ENCODE measurements at places on chromosomes 2 and 18. TPM values are rescaled to one million over a fixed set of nuclear protein-coding genes. Genes with fewer than 3 reads are reported as not detected.
A peak's percentile ranks its signal among the peaks of the same experiment; 100 is the strongest.

DNA sequence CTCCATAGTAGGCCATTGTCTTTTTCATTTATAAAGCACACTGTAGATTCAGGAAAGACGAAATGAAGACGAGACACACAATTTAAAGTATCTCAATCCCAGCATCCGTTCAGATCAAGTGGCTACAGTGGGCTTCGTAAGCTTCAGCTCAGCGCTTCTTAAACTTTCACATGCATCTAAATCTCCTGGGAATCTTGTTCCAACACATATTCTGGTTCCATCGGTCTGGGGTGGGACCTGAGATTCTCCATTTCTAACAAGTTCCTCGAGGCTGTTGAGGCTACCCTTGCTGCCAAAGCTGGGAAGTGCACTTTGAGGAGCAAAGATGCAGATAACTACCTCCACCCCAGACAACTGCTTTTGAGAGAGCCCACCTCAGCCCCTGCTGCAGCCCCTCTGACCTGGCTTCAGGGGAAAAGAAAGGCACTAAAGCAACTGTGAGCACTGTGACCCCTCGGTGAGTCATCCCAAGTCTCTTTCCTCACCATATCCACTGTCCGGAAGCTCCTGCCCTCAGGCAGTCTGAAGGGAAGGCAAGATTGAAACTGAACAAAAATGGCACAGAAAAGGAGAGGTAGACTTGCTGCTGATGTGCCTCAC is 201.1 kb upstream of the FBXO11 start:
- peak; percentile 76 for DNase-seq

- no peak for DNase-seq
These were observed 107.3 kb downstream of the USP34 start for GRCh38 chr2:61363580-61363979.

CDCA7 gene
- 27.7 TPM for total RNA-seq

GRCh38 chr2:121235542-121235941 is 49.5 kb downstream of the TFCP2L1 start:
- DNase-seq, result no peak

SERPINB4 gene
- total RNA-seq, result not detected

DNA sequence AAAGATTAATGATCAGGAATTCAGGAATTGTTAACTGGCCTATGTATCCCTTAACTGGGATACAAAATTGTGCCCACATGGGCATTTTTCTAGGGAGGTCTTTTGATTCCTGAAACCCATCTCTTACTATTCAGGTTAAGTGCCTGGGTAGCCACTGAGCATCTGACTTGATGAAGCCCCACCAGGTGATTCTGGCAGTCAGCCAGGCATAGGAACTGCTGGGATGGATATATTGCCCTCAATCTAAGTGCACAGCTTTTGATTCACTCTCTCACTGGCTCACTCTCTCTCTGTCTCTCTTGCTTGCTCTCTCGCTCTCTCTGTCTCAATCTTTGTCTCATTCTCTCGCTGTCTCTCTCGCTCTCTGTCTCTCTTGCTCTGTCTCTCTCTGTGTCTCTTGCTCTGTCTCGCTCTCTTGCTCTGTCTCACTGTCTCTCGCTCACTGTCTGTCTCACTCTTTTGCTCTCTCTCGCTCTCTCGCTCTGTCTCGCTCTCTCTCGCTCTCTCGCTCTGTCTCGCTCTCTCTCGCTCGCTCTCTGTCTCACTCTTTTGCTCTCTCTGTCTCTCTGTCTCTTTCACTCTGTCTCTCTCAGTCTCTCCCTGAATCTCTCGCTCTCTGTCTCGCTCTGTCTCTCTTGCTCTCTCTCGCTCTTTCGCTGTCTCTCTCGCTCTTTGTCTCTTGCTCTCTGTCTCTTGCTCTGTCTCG is 22.3 kb downstream of the INPP1 start:
- DNase-seq, result no peak

SNED1 gene
- 22.1 TPM for total RNA-seq

DNA sequence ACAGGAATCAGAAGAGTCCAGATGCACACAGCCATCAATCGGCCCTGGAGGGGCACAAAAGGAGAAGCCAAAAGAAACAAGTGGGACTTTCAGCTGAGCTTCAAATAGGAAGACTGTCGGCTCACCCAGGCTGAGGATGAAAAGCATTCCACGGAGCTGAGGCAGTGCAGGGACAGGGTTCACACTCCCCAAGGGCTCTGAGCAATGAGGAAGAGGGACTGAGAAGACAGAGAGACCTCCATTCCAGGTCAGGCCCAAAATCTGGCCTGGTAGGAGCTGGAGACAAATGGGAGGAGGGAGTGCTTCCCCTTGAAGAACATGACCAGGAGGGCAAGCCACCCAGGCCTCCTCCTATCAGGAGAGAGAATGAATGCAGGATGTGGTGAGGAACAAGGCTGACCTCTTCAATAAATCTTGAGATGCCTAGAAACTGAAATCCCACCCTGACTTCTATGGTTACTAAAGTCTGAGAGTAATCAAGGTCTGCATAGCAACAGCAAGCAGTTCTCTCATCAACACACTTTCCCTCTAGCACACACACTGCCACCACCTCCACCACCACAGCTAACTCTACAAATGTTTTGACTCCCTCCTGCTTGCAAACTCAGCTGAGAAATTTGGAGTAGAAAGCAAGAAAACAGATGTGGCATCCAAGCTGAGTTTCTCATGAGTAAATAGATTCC is 434.4 kb downstream of the TNS1 start:
- DNase-seq, result no peak

- DNase-seq, result no peak
These were observed 130.4 kb upstream of the ASB18 start for GRCh38 chr2:236394571-236394970.

- no peak for DNase-seq
These were observed 233.8 kb upstream of the SKOR2 start for GRCh38 chr18:47485221-47485797.

CFAP221 gene
- not detected for total RNA-seq

AGXT gene
- not detected for total RNA-seq

DNA sequence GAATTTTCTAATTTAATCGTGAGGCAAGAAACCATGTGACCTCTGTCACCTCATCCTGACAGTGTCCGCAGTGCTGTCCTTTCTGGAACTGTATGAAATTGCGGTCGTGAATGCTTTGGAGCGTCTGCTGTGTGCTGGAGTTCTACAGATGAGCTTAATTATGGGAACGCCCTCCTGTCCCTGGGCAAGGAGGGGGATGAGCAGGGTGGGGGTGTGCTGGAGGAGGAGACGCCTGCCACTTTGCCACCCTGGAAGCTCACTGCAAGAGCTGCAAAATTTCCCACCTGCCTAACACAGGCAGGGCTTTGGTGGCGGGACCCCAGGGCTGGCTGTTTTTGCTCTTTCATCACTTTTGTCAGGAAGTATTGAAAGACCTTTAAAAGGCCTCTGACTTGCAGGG is 6.5 kb downstream of the LPIN1 start:
- no peak for DNase-seq

DNA sequence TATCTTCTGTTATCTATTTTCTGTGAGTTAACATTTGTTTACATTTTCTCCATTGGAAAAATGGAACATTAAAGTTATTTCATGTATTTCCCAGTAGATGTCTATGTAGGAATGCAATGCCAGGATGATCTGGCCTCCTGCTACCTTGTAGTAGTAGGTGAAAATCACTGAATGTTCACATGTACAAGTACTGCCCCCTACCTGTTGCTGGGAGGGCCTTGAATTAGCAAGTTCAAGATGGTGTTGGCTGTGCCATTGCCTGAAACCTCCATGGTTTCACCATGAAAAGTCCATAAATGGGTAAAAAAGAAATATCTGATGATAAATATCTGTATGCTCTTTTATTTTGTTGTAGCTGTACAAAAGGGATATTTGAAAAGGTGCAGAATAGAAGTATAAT is 30.7 kb downstream of the XRCC5 start:
- no peak for DNase-seq

AP1S3 gene
- total RNA-seq, result 3.8 TPM

DNA sequence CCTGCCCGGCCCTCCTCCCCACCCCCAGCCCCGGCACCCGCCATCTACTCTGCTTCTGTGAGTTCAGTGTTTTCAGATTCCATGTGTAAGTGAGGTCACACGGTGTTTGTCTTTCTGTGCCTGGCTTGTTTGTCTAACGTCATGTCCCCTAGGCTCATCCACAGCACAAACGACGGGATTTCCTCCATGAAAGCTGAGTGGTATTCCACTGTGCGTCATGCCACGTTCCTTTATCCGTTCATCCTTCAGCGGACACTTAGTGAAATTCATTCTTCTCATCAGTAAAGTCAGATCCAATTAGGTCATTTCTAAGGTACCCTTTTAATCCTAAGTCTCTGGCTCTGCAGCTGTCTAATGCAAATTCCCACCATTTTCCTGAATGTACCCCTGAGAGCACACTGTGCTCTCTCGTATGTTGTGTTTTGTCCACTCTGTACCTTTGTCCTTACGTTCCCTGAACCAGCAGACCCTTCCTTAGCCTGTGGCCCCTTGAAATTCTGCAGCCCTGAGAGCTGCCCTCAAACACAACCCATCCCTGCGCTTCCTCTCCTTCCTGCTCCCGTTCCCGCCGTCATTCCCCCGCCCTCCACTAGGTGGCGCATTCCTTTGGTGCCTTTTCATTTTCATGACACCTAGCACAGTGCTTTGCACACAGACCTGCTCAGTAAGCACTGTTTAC is 44.1 kb downstream of the TRAPPC12 start:
- peak; percentile 63 for DNase-seq

DNA sequence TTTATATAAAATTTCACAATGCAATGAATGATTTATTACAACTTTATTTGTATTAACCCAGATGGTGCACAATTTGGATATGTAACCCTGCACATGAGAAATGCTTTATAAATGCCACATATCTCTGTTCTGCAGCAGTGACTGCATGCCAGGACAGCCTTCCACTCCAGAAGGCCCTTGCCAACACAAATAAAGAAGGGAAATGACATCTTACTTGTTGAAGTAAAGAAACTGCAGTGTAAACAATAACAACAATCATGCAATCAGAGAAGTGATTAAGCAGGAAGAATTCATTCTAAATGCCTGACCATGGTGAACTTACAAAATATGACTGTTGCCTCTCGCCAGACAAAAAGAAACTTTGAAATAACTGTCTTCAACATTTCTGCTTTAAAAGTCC is 129.9 kb upstream of the CHST9 start:
- peak; percentile 11 for DNase-seq

DNA sequence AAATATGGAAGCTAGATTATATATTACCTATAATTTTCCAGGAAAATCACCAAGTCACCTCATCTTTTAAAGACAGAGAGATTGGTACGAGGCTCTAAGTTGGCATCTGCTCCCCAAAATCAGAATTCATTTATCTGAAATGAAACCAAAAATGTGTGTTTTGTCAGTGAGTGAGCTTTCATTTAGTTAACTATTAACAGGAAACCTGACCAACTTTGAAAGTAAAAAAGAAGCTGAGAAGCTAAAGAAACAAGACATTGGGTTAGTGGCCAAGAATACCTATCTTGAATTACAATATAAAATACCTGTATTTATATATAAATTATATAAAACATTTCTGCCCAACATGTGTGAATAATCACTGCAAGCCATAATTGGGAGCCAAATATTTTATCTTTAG is 1.9 kb downstream of the MPPE1 start:
- DNase-seq, result no peak

DNA sequence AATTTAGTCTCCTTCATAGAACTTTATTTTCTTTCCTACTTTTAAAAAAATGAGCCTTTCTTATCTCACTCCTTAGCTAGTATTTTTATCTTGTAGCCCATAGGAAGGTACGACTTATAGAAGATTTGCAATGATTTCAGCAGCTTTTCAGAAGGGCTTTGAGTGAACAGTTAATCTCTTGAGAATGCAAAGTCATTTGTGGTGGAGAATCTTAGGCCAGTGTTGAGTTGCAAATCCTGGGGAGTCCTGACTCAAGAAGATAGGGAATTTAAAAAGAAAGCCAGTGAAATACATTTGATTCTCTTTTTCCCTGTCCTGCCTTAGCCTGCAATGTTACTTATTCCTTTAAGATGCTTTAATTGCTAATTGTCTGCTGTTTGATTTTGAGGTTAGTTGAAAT is 33.6 kb downstream of the LYPD6 start:
- DNase-seq, result no peak

GRCh38 chr2:88880441-88880953 is 189.0 kb downstream of the RPIA start:
- peak; percentile 63 for DNase-seq

- no peak for DNase-seq
These were observed 262.4 kb downstream of the NBAS start for GRCh38 chr2:15298770-15299169.

KCNG2 gene
- not detected for total RNA-seq

CDH2 gene
- 59.5 TPM for total RNA-seq

- DNase-seq, result no peak
These were observed 280.8 kb downstream of the CCDC85A start for GRCh38 chr2:56464613-56465012.

KCNK3 gene
- total RNA-seq, result not detected

DNA sequence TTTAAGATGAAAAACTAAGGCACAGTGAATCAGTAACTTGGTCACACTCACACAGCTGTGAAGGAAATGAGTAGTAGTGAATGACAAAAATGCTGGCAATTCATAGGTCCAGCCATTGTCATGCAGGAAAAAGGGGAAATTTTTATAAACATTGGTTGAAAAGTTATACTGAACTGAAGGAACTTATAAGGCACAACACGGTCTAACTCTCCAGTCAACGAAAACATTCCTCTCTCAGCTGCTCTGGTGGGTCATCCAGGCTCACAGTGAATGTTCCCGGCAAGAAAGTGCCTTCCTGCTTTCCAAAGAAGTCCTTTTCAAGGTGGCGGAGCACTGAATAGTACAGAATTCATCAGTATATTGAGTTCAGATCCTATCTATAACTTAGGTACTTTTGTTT is 476.1 kb downstream of the DCC start:
- no peak for DNase-seq

LIPG gene
- 96.2 TPM for total RNA-seq

SCN9A gene
- 1.8 TPM for total RNA-seq

ZDBF2 gene
- 9.6 TPM for total RNA-seq

GRCh38 chr2:24721470-24721869 is 71.7 kb downstream of the PTRHD1 start:
- DNase-seq, result peak; percentile 83

- no peak for DNase-seq
These were observed 4.4 kb downstream of the MBOAT2 start for GRCh38 chr2:8999102-8999446.

- no peak for DNase-seq
These were observed 642.9 kb downstream of the ZEB2 start for GRCh38 chr2:143877056-143877455.

DNA sequence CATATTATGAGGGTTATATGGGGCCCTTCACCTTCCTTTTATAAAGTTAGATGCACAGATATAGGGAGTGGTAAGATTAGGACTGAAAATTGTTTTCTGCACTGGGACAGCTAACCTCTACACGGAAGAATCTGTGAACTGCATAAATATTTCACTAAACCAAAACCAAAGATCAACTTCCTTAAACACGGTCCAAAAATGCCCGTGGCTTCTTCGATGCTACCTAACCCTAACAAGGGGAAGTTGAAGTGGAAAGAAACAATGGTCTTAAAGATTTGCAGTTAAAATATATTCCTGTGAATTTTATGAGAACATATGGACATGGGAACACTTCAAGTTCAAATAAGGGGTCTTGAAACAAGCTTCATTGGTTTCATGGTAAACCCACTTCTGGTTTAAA is 33.3 kb upstream of the PAX3 start:
- DNase-seq, result no peak

- no peak for DNase-seq
These were observed 108.5 kb upstream of the CYRIA start for GRCh38 chr2:16774091-16774490.

- DNase-seq, result no peak
These were observed 48.4 kb upstream of the HAAO start for GRCh38 chr2:42840760-42841159.
